ENCODE measurements at places on chromosomes 5 and 9.
A peak's percentile ranks its signal among the peaks of the same experiment; 100 is the strongest.

DNA sequence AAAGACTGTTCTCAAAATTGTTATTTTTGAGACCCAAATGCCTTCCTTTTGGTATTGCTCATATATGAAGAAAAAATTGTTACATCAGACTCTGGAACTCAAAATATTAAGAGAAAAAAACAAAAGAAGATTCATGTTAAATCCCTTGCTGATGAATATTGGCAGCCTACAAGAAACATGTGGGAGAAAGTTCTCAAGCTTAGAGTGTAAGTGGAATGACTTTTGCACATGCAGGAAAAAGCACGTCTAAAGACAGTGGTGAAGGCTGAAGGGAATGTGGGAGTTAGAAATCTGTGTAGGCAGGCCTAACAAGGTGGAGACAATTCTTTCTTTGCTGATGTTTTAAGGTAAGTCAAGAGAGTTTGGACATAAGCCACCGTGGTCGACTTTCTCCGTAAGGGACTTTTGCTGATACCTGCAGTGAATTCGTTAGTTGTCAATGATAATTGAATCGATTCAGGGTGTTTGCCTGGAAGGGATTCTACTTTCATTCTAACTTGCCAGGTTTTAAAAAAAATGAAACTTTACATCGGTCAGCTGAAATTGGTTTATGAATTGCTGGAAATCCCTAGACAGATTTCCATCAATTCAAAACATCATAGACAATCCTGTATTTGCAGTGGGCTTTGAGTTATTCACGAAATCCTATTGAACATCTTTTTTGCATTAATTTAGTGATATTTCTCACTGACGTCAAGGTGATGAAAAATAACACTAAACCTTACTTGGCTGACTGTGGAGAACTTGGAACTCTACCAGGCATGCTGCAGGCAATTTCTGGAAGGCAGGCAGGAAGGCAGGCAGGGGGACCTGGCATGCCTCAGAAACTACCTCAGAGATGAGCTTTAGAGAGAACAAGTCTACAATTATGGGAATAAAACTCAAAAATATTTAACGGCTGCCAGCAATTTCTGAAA, 359.1 kb upstream of the ADAMTSL1 start:
- peak; percentile 57 for DNase-seq

DNA sequence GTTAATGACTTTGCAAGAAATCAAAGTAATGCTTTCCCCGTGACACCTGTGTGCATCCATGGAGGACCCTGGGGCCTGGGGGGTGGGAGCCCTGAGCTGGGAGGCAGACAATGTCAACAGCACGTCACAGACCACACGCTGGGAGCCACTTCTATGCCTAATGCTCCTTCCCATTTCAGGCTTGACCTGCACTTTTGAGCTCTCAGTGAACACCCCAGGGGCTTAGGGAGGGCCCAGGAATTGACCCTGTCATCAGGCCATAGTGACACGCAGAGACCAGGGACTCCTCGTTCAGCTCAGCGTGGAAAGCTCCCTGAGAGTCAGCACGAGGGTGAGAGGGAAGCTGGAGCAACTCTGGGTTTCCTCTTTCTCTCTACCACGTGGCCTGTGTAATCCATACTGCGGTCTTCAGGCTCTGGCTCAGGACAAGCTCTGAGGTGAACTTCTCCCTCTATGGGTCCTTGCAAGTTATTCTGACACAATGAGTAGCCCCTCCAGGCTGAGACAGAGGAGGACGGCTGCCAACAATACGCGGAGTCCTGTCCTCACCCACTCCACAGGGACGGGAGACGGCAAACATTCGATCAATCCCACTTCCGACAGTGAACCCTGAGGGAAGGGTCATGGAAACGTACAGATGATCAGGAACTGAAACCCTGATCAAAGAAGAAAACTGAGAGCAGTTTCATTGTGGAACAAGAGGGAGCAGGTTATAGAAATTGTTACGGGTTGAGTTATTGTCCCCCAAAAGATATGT, 130.8 kb upstream of the IRX4 start:
- no peak for DNase-seq

DNA sequence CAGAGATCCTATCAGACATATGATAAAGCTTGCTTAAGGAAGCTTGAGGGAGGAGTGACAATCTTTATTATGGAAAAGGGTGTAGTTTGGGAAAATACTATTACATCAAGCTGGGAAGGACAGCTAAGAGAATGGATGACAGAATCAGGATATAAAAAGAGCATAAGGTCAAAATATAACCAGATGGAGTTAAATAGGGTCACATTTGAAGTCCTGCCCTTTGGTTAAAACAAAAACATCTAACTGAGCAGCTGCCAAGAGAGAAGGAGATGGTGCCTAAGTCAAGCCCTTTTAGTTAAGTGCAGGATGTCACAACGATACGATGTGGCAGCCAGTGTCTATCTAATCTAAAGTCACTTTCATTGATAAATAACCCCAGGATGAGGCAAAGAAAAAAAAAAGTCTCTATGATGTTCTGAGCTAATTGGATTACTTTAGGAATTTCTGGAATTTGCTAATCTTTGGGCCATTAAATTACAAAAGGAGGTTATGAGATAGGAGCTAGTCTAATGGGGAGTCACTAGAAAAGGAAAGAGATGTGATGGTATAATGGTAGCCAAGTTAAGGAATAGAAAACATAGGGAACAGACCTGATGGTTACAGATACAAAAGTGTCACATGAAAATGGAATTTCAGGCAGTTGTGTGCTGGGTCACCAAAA, 365.2 kb downstream of the PDE4D start:
- DNase-seq = no peak

DNA sequence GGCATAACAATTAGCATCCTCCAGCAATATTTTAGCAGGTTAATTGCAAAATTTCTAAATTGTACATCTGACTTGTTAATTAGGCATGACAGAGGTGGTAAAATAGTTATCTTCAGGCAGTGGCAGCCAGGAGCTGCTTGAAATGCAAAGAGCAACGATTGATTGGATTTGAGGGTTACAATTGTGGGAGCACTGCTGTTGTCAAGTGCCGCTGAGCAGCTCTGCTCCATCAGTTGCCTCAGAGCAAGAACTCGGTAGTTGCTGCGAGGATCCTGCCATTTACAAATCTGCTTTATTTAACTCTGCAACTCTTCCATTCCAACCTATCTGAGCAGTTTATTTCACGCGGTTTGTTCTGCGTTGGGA, 12.6 kb downstream of the PBX3 start:
- no peak for DNase-seq

DNA sequence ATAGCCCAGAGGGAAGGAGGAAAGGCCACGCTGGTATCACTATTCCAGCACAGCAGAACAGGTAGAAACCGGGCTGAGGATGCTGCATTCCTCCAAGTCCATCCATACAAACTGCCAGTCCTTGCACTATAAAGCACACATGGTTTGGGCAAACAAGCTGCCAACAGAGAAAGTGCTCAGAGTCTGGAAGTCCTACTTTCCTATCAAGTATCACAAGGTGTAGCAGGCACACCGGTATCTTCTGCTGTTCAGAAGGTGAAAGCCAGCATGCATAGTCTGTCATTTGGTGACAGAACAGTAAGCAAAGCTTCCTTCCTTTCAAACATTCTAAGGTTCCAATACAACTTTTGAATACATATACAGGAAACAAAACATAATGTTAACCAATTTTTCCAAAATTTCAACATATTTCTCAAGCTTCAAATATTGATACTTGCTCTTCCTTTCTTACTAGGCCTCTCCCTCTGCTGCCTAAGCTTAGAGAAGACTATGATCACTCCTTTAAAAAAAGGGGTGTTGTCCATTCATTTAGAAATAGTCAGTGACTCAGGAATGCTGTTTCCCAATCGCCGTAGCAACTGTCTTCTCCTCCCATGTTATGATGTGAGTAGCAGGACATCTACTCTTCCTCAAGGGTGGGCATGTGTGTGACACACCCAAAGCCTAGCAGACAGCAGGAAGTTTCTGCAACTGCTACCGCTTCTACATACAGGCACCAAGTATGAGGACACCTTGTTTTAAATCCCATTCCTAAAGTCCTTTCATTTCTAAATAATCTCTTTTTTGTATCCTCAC, 14.7 kb downstream of the DIAPH1 start:
- no peak for DNase-seq

GRCh38 chr9:123401879-123402513, 46.0 kb downstream of the CRB2 start:
- peak; percentile 59 for DNase-seq

DNA sequence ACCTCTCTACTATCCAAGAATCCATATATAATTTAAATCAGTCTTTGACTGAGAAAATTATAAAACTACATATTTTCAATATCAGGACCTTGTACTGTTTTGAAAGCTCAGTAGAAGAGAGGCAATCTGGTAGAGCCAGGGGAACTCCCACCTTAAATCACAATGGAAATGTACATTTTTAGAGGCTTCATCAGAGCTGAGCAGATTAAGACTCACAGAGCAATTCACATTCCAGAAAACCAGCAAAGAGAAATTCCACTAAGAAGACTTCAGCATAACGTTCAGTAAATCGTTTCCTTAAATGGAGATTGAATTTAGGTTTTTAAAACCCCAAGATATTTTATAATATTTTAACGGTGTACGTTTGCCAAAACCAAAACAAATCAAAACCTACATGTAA, 227.8 kb upstream of the TRPM3 start:
- DNase-seq = no peak

GRCh38 chr5:151483647-151484046, 36.2 kb downstream of the SLC36A1 start:
- DNase-seq = no peak

DNA sequence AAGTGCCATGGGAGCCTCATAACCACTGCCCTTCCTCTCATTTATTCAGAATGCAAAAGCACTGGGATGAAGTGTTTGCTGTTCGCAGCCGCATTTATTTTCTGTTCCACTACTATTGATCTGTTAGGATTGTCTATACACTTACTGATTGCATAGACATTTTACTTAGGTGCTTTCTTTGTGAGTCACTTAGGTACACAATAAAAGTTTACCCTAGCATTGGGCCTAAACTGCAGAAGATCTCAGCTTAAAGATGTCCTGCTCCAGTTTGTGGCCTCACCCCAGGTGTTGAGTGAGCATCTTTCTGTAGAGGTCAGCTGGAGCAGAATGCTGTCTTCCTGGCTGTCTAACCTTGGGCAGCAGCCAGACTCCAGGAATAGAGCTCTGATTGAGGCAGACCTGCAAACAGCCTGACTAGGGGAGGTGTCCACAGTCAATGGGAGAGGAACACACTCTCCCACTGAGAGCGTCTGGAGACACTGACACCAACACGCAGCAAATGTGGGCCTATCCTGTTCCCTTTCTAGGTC, 54.0 kb downstream of the GPR21 start:
- no peak for DNase-seq
